ENCODE measurements at places on chromosomes 1 and 21.

DNA sequence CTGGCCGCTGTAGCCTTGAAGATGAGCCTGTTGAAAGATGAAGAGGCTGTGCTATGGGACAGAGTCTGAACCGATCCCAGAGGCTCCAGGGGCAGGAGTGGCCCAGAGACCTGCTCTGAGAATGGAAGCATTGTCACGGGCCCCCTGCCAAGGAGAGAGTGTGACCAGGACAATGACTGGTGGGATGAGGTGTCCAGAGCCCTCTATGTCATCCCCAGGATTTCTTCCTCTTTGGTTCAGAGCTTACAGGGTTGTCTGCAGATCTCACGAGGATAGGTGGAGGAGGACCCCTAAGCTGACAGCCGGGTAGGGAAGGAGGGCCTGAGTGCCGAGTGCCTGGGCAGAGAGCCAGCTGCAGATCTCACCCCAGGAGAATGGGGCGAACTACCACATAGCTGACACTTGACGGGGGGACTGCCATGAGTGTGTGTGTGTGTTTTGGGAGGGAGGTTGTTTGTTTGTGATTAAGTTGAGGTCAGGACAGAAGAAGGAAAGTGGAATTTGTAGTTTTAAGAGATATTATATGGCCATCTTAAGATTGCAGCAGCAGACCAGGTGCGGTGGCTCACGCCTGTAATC, 25.4 kb downstream of the PIK3CD start:
- DNase-seq = no peak

DNA sequence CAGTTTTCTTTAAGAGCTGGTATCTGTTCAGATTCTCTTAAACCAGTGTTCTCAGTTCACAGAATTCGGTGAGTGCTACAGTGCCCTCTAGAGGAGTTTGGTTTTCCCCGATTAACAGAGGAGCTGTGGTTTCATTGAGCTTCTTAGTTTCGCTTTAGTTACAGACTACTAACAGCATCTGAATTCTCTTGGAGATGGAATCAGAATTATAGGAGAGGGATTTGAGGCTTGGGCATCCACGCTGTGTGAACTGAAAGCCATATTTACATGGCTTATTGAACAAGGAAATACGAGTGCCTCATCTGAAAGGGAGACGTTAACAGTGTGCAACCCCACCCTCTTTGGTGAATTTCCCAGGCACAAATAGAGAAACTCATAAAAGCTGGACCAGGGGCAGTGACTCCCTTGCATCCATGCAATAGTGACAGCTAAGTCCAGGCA, 202.0 kb downstream of the USH2A start:
- peak; percentile 90 for DNase-seq

- DNase-seq = no peak
Measured at GRCh38 chr1:22208268-22208972, 65.5 kb upstream of the WNT4 start.

DNA sequence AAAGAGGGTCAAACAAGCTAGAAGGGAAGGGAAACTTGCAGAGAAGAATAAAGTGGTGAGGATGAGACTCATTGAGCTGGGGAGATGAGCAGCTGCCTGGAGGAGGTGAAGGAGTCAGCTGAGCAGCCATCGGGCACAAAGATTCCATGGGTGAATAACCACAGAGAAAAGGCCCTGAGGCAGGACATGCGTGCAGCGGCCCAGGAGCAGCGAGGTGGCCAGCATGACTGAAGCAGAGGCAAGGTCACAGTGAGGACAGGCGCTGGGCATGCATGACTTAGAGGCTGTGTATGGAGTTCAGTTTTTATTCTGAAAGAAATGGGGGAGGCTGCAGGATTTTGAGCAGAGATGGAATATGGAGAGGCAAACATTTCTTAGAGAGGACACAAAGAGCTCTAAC, 24.9 kb downstream of the OLFML2B start:
- no peak for DNase-seq

GRCh38 chr1:56355422-56355821, 223.9 kb downstream of the PLPP3 start:
- no peak for DNase-seq

DNA sequence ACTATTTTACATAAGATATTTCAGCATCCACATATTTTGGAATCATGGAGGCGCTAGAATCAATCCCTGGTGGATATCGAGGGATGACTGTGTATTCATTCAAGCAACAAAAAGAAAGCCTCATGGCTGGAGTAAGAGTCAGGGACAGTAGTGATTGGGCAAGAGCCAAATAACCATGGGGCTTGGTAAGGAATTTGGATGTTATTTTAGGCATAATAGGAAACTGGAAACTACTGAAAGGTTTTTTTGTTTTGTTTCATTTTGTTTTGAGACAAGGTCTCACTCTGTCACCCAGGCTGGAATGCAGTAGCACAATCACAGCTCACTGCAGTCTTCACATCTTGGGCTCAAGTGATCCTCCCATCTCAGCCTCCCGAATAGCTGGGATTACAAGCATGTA, 33.8 kb upstream of the EYA3 start:
- DNase-seq = no peak

GRCh38 chr1:208456487-208456886, 212.3 kb upstream of the PLXNA2 start:
- DNase-seq = no peak

DNA sequence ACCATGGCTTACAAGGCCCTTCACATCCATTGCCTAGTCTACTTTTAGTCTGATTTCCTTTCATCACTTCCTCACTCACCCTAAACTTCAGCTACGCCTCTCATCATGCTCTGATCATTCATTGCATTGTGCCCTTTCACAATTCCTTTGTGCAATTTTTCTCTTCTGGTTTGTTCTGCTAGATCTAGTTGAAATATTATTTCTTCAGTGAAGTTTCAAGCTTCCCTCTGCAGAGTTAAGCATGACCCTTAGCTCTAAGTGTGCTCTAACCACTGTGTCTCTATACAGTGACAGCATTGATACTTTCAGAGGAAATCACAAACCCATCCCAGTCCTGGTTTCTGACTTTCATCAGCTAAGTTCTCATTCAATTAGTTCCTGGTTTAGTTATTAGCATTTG, 166.1 kb downstream of the PLA2G4A start:
- no peak for DNase-seq

DNA sequence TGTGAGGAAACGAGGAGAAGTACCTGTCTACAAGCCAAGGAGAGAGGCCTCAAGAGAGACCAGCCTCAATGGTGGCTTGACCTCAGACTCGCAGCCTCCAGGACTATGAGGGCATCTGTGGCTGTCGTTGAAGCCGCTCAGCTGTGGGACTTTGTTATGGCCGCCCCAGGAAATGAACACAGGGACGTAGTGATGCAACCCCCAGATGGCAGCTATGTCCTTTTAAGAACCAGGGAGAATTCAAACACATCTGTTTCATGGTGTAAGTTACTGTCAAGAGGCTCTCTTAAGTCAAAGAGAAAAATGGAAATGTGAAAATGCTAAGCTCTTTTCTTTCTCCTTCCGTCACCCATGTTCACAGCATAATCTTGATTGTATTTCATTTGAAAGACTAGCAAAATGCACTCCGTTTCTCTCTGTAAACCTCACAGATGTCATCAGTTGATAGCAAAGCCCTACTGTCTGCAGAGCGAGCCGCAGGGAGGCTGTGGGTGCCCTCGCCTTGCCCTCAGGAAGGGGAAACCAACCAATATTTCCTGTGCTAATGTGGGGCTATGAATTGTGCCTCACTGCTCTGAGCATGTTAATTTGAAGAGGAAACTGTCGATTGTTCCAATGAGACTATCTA, 21.3 kb downstream of the UBASH3A start:
- DNase-seq = peak; percentile 32

DNA sequence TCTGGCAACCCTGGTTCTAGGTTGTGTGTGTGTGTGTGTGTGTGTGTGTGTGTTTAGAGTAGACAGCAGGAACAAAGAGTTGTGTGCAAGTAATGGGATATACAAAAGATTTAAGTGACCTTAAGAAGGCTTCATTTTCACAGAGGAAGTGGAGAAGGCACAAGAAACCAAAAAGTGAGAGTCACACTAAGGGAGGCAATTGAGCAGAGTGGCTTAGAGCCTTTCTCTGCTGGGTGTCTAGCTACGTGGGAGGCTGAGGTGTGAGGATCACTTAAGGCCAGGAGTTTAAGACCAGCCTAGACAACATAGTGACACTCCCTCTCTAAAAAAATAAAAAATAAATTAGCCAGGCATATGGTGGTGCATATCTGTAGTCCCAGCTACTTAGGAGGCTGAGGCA, 44.4 kb upstream of the HAO2 start:
- DNase-seq = no peak

DNA sequence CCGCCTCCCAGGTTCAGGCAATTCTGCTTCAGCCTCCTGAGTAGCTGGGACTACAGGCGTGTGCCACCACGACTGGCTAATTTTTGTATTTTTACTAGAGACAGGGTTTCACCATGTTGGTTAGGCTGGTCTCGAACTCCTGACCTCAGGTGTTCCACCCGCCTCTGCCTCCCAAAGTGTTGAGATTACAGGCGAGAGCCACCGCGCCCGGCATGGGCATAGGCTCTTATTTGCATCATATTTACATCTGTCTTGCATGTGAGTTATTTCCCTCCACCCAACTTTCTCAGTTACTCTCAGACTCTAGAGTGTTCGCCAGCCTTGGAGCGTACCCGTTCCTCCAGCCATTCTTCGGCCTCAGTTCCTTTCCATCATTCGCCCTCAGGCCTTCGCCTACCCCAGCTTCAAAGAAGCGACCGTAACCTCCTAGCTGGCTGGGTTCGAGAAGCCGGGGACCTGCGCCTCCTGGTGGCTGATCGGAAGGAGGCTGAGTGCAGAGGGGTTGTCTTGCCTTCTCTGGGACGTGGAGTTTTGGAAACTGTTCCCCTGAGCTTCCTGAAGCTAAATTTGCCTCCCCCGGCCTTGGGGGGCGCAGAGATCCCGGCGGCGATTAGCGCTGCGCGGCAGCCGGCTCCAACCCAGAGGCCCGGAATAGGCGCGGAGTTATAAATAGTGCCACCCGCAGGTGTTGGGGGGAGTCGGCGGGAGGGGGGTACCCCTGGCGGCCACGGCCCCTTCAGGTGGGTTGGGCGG, 3.6 kb upstream of the ZBTB7B start:
- peak; percentile 92 for DNase-seq

- DNase-seq = no peak
Measured at GRCh38 chr21:29904359-29905282, 35.2 kb downstream of the GRIK1 start.

- DNase-seq = no peak
Measured at GRCh38 chr1:169025412-169025811, 81.1 kb upstream of the ATP1B1 start.

DNA sequence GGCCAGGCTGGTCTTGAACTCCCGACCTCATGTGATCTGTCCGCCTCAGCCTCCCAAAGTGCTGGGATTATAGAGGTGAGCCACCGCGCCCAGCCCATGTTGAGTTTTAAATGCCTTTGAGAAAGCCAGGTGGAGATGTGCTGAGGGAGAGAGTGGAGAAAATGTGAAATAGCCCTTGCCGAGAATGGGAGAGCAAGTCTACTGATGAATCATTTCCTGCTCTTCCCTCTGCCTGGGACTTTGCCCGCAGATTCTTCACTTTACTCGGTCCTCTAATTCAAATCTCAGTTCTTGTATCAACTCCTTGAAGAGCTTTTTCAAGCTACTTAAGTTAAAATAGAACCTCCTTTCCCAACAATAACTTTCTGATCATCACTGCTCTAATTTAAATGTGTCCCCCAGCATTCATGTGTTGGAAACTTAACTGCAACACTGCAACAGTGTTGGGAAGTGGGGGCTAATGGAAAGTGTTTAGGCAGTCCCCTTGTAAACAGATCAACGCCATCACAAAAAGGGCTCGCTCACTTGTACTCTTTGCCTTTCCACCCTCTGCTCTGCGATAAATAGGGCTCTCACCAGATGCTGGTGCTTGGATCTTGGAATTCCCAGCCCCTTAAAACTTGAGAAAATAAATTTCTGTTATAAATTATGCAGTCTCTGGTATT, 27.8 kb downstream of the OSBPL9 start:
- DNase-seq = no peak

GRCh38 chr1:11188381-11188780, 774 bp upstream of the ANGPTL7 start:
- DNase-seq = no peak

GRCh38 chr1:226695335-226695900, 43.7 kb downstream of the ITPKB start:
- DNase-seq = no peak

GRCh38 chr1:22760455-22760854, 49.8 kb downstream of the EPHB2 start:
- DNase-seq = no peak

DNA sequence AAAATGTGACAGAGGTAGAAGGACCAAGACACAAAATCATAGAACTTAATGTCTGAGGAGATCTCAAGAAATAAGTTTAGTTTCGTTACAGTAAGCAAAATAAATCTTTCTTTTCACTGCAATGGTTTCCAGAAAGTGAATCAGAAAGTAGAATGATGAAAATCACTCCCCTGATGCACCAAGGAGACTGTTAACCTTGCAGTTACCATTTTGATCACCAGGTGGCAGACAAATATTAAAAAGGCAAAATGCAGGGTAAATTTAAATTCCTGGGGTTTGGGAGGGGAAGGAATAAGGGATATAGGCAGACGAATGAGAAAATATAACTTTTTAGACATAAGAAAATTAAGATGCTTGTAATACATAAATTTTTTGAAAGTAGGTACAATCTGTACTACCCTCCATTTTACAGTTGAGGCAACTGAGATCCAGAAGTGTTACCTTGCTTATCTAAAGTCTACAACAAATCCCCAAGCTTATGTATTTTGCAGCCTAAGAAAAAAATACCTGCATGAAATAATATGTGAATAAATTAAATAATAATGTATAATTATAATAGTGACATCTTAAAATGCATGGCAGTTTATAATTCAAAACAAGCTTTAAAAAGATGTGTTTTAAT, 253.2 kb downstream of the CRB1 start:
- DNase-seq = peak; percentile 55

- no peak for DNase-seq
Measured at GRCh38 chr1:55064861-55065263, 25.5 kb downstream of the PCSK9 start.

DNA sequence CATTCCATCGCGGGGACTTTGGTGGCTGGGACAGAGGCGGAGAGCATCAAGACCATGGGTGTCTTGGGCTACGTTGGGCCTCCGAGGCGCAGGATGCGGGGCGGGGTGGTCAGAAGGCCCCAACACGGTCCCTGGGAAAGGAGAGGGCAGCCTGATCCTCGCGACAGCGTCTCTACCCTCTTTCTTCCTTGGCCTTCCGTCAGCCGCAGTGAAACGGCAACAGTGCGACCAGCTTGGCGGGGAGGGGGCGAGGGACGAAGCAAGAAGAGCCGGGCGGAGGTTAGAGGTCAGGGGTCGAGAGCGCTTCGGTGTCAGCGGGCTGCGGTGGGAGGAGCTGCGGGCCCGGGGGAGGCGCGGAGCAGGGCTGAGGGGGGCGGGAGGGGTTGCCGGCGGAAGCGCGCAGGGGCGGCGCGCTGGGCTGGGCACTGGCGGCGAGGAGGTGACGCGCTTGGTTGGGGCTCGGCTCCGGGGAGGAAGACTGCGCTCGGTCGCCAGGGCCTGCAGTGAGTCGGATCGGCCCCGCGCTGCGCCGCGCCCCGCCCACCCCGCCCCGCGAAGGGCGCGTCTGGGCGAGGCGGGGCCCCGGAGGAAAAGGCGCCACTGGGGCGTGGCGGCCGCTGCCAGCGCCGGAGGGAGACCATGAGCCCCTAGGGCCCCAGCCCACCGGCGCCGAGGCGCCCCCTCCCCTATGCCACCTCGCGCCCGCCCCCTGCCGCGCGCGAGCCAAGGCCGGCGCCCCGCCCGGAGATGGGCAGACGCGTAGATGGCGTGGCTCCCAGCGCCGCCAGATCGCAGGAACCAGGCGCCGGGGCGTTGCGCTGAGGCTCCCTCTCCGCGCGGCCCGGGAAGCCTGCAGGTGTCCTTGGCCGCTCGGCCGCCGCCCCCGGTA, at the start of gene KCNC4:
TSS of gene KCNC4 (plus strand) at position 600 of the 889 bp plus-strand sequence. CDS start 1,186 bp downstream, outside the sequence.
- DNase-seq = peak; percentile 77

GRCh38 chr1:176096015-176096414, 111.1 kb downstream of the COP1 start:
- no peak for DNase-seq

GRCh38 chr21:44686000-44686781, 4.2 kb upstream of the KRTAP12-1 start:
- DNase-seq = no peak

All from MM.1S (cell line).